ENCODE measurements at places on chromosomes 7 and 10.

DNA sequence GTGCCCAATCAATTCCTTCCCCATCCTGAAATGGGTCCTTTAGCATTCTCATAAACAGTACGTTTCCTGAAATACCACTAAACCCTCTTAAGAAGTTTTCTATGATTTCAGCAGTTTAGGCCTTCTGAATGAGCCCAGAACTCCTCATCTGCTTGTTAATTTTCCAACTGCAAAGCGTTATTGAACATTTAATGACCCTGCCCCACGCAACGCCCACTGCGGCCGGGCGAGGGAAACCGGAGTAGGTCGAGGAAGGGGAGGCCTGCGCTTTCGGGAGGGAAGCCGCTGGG, 608 bp upstream of the UBN2 start:
- no peak for DNase-seq

- DNase-seq = peak; percentile 49
Measured at GRCh38 chr7:2539031-2539911, 16.1 kb downstream of the BRAT1 start.

GRCh38 chr7:22864855-22865601, 42.4 kb upstream of the TOMM7 start:
- no peak for DNase-seq

DNA sequence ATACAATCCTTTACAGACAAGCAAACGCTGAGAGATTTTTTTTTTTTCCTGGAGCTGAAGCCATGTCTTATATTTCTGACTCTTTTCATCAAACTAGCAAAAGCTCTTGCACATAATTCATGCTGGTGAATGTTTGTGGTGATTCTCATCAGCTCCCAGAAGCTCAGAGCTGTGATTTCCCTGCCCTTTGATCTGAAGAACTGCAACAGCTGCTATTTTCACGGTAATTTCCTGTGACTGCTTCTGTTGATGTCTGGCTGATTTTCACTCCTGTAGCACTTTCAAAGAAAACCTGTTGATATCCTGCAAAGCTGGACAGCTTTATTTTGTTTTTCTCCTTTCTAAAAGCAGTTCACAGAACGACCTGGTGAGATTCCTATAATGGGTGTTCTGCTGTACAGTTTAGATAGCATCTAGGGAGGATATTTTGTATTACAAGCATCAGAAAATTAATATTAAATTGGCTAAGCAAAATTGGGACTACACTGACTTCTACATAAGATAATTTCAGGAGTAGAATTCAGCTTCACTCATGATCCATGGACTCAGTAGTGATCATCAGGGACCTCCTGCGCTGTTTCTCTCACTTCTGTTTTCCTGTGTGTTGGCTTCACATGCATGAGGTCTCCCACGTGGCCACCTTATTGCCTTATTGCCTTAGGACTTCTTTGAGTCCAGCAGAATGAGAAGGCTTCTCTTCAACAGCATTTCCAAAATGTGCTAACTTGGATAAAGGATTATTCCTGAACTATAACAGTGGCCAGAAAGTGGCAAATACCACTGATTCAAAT, 1111.6 kb upstream of the SORCS1 start:
- DNase-seq = no peak

DNA sequence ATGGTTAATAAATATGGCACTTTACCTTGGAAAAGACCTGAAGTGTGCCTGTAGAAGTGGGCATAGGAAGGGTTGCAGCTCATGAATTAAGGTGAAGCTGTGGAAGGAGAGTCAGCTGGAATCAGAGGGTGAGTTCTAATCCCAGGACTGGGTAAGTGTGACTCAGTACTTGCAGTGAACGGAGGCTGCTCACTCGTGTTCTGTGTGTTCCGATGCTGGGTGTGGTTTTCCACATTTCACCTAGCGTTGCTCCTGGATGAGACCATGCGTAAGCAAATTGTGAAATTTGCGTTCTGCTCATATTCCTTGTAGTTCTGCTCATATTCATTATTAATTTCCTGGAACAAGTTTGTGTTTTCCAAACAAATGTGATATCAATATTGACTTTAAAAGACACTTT, 22.4 kb upstream of the TMEM236 start:
- no peak for DNase-seq

DNA sequence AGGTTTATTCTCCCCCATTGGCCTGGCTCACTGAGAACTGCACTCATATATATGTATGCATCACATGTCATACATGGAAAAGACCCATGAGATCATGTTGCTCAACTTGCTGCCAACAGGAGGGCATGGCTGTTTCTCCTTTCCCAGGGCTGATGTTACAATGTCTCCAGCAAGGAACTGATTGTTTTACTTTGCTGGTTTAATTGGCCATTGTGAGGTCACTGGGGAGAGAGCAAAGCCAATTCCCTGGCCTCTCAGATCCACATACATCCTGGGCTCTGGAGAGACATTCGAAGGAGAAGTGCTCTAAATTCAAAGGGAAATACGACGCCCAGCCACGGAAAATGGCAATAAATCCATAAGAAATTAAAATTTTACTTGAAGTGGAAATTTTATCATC, 287.8 kb downstream of the WDR11 start:
- no peak for DNase-seq

DNA sequence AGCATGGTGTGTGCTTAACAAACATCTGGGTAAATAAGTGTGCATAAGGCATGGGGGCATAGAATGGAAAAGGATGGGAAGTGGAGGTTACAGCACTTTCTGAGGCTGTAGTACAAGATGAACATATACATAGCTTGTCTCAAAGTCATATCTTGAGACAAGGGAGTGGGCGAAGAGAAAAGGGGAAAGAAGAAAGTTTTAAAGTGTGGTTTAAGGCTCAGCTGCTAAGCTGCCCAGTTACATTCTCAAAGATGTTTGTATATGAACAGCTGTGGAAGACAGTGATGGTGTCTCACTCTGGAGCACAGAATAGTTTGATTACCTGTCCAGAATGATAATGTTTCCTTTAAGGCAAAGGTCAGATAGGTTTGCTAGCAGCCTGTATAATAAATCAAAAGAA, 61.9 kb upstream of the LANCL2 start:
- no peak for DNase-seq

All from right cardiac atrium (tissue), 5 donors.